ENCODE measurements at places on chromosomes 5 and 9. TPM values are rescaled to one million over a fixed set of nuclear protein-coding genes. Genes with fewer than 3 reads are reported as not detected.

DNA sequence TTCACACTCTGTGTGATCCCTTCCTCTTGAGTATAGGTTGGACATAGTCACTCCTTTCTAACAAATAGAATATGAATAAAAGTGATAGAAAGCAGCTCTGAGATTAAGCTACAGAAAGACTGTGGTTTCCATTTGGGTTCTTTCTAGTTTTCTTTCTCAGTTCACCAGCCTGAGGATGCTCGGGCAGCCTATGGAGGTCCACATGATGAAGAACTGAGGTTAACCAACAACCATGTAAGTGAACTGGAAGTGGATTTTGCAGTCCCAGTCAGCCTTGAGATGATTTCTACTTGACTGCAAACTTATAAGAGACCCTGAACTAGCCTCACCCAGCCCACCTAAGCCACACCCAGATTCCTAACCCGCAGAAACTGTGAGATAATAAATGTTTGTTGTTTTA, 10.1 kb upstream of the FOXE1 start:
- no peak for DNase-seq

GRCh38 chr5:142592365-142592764, 93.5 kb downstream of the FGF1 start:
- no peak for DNase-seq

GRCh38 chr9:4857163-4857810, 64.5 kb downstream of the RCL1 start:
- DNase-seq: no peak

PCDHB12 gene
- not detected for total RNA-seq
